ENCODE measurements at places on chromosomes 4 and X. TPM values are rescaled to one million over a fixed set of nuclear protein-coding genes. Genes with fewer than 3 reads are reported as not detected.

SPOCK3 gene
- total RNA-seq, result not detected

PCSK1N gene
- not detected for total RNA-seq

DNA sequence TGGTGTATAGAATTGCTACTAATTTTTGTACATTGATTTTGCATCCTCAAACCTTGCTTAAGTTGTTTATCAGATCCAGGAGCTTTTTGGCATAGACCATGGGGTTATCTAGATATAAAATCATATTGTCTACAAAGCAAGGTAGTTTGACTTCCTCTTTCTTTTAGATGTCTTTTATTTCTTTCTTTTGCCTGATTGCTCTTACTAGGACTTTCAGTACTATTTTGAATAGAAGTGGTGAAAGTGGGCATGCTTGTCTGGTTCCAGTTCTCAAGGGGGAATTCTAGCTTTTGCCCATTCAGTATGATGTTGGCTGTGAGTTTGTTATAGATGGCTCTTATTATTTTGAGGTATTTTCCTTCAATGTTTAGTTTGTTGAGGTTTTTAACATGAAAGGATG is 187.9 kb upstream of the LCORL start:
- DNase-seq, result no peak

DNA sequence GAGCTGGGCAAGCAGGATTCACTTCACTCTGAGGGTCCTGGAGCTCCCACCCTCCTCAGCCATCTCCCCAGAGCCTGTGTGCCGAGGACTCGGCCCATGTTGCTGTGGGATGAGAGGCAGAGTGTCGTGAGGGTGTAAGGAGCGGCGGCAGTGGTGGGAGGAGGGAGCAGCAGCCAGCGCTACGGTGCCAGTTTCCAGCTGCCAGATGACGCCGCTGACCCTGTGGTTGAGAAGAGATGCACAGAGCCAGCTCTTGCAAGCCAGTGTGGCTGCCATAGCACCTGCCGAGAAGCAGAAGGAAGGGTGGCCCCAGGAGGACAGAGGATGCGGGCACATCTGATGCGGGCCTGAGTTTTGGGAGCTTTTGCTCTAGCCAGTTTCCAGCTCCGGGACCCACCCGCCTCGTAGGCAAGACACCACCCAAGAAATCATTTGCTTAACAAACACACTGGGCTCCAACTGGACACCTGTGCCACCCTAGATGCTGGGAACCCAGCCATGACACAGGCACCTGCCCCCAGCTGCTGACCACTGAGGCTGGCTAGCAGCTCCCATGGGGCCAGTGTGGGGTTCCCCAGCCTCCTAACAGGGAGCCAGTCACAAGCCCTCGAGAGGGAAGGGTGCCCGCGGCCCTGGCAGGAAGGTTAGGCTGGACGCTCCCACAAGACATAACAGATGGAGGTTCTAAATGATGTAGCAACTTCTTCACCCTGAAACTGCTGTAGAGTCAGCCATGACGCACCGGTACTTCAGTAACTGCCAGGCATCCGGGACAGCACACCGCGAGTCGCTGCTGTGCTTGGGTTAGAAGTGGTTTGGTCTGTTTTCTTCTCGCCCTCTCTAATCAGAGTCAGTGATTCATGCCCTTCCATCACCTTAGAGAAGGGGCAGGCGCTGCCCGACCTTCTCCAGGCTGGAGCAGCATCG is 8.9 kb downstream of the MSANTD1 start:
- no peak for DNase-seq

GRCh38 chrX:16524316-16524715 is 125.6 kb upstream of the S100G start:
- DNase-seq, result no peak

DNA sequence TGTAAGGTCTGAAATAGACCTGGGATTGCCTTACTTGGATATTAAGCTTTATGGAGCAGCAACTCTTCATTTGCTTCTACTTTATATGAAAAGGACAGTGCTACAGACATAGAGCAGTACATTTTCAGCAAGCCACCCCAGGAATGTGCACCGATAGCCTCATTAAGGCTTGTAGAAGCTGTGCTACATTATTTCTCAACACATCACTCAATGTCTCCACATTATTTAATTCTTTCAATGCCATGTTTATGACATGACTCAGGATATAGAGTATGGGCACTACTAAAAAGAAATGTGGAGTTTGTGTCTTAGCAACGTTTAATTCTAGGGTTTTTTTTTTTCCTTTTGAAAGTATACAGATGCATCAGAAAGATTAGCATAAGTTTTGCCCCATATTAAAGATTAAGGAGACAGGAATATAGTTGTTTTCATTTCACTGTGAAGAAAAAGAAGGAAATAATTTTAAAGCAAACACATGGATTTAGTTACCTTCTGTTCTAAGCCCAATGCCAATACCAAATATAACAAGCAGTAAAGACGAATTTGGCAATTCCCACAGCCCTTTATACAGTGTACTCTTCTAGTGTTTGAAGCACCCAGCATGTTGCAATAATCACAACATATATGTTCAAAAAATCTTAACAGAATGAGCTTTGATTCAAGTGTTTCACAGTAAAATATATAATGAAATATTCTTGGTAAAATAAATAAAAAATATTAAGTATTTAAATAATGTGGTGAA is 2140.1 kb upstream of the AGA start:
- DNase-seq, result no peak

GRCh38 chr4:180190382-180190781 is 2052.8 kb upstream of the TENM3 start:
- DNase-seq, result no peak

- DNase-seq, result no peak
Measured at GRCh38 chr4:174859904-174860303, 30.9 kb upstream of the GLRA3 start.

DNA sequence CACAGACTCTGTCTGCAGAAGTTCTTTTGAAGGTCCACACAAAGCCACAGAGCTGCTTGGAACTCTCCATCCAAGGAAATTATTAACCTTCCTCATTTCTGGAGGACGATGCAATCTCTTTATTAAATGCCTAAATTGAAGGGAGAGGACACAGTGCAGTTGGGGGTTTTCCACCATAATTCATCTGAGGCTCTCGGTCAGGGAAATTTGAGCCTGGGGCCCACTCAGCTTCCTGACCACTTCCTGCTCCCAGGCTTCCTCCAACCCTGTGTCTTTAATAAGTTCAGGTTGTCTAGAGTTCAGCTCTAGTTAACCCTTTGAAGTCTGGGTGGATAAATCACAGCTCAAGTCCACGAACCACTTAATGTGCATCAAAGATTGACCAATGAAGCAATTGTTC is 58.5 kb downstream of the PRPS1 start:
- no peak for DNase-seq

GRCh38 chrX:52923781-52924241 is 26.7 kb downstream of the FAM156B start:
- no peak for DNase-seq

- no peak for DNase-seq
Measured at GRCh38 chrX:68719904-68720614, 72.6 kb downstream of the STARD8 start.
